ENCODE measurements at places on chromosomes 4 and X.

DNA sequence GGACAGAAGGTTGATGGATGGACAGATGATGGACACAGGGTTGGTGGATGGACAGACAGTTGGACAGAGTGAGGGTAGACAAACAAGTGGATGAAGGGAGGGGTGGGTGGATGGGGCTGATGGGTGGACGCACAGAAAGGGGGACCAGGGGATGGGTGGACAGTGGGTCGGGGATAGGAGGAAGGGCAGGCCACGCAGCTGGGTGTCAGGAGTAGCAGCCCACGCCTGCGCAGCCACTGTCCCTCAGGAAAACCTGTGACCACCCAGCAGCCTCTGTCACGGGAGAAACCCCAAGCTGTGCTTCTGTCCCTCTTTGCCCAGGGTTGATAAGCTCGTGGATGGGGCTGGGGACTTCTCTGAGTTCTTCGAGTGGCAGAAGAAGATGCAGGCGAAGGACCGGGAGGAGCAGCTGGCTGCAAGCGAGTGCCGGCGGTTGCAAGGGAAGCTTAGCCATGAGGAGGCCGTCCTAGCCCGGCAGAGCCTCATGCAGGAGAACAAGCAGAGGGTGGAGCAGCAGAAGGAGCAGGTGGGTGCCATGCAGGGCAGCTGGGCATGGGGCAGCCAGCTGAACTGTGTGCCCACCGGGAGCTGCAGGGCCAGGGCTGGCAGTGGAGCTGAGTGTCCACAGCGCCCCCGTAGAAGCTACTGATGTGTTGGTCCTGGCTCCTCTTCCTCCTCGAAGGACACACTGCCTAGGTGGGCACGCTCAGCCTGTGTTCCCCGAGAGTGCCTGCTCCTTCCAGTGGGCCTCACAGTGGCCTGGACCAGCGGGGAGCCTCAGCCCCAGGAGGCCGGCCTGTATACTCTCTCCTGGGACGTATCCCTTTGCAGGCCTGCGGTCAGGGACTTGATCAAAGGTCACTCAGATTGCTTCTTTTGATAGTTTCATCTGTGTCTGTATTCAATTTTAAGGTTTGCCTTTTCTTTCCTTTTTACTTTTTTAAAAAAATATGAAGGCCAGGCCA is 16.8 kb upstream of the RNF4 start:
- DNase-seq, result no peak

- no peak for DNase-seq
Observed at GRCh38 chr4:41734371-41734770, 14.2 kb downstream of the PHOX2B start.

DNA sequence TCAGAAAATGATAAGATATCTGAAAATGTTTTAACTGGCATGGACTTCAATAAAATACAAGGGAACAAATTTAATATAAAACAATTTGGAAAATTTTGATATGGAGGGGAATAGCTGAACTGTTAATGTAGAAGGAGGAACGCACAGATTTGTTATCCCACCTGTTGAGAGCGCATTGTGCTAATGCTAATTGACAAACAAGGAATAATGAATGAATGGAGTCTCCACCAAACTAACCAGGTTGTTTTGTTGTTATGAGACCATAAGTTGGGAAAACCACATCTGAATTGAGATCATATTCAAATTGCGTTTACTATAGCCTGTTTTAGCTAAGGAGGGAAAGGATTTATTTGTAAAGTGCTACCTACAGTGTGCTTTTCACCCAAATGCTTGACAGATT is 195.6 kb downstream of the ADGRL3 start:
- DNase-seq, result no peak

- DNase-seq, result no peak
Observed at GRCh38 chr4:185396724-185397385, at the start of gene ANKRD37. TSS of gene ANKRD37 (plus strand) at chr4:185396841. CDS start at chr4:185396924, 83 bp downstream.

DNA sequence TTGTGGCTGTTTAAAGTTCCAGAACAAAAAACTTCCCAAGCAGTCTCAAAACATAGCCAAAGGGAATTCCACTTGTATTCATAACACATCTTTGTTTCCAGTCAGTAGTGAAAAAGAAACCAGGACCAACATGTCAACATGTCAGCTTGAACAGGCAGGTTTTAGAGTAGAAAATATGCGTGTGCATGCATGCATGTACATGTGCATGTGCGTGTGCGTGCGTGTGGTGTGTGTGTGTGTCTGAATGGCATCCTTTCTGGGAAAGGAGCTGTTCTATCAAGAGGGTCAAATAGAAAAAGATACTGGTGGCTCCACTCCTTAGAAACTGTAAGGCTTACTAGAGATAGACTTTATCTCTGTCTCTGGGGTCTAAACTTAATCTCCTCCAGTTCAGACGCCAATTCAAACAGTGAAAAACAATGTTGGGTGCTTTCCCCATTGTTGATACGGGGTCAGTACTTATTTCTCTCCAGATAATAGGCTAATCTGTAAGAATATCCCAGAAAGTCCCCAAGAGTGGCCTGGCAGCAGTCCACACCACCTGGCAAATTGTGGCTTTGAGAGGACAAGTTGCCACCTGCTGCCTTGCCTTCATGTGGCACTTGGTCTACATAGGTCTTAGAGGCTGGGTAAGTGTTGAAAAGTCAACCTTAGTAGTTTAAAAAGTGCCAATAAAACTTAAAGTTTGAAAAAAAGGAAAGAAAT is 110.4 kb downstream of the SCD5 start:
- DNase-seq, result no peak

DNA sequence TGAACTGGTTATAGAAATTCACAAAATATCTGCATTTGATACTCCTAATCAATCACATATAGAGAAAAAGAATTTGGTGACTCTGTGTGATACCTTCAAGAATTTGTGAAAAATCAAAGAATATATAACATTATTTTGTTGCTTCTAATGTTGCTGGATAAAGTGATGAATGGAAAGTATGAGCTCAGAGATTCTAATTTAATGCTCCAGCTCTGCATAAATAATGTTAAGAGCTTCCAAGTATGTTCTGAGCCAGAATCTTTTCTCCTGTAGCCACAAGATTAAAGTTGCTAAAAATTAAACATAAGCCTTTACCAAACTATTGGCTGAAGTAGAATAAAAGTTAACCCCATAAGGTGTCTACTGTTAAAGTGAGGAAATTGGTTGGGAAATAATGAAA is 294.7 kb upstream of the CT83 start:
- DNase-seq, result no peak

GRCh38 chr4:139672732-139673131 is 7.1 kb downstream of the MGST2 start:
- no peak for DNase-seq

DNA sequence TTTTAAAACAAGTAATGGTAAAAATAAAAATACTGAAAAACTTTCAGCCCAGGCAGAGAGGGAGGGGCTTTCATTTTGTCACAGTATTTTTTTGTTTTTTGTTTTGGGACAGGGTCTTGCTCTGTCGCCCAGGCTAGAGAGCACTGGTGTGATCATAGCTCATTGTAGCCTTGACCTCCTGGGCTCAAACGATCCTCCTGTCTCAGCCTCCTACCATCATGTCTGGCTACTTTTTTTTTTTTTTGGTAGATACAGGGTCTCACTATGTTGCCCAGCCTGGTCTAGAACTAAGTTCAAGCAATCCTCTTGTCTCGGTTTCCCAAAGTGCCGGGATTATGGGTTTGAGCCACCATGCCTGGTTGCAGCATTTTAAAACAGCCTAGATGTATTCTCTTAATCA is 40.8 kb upstream of the FAT1 start:
- DNase-seq, result no peak

DNA sequence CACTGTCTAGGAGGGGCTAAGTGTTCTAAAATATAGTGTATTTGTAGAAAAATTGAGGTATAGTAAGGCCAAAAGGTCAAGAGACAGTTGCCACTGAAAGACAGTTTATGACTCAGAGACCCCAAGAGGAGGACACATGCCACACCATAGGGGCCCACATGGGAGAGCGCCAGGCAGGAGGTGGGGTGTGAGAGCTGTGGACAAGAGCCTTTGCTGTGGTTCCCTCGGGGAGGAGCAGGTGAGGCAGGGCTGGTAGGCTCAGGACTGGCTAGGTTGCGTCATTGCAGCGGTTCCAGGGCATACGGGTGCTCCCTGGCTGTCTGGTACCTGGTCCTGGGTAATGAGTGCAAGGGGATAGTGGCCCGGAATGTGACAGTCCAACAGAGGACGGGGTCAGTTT is 37.6 kb downstream of the CCNQ start:
- no peak for DNase-seq

GRCh38 chr4:145524552-145524951 is 42.9 kb downstream of the SMAD1 start:
- no peak for DNase-seq

- no peak for DNase-seq
Observed at GRCh38 chr4:155450676-155451075, 73.9 kb upstream of the MAP9 start.

DNA sequence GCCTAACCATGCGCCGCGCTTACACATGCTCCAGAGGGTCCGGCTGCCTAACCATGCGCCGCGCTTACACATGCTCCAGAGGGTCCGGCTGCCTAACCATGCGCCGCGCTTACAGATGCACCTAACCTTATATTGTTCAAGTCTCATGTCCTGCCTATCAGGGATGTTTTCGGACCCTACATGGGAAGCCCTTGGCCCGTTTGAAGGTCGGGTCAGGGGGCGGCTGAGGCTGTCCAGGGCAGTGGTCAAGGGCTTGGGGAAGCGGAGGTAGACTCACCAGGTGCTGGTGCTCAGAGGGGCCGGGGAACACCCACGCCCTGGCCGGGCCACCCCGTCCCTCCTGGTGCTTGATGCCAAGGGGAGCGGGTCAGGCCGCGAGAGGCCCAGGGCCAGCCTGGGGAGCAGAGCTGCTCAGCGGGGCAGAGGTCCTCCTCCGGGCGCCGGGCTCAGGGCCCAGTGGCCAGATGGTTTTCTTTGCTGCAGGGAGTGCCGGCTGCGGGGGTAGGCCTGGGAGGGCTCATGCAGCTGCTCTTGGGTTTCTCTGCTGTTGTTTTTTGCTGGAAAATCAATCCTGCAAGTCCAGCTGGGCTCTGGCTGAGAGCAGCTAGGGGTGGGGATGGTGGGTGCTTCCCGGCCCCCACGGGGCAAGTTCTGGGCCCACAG is 35.4 kb upstream of the SPON2 start:
- DNase-seq, result no peak

- no peak for DNase-seq
Observed at GRCh38 chrX:39983715-39984114, 114.0 kb downstream of the BCOR start.

DNA sequence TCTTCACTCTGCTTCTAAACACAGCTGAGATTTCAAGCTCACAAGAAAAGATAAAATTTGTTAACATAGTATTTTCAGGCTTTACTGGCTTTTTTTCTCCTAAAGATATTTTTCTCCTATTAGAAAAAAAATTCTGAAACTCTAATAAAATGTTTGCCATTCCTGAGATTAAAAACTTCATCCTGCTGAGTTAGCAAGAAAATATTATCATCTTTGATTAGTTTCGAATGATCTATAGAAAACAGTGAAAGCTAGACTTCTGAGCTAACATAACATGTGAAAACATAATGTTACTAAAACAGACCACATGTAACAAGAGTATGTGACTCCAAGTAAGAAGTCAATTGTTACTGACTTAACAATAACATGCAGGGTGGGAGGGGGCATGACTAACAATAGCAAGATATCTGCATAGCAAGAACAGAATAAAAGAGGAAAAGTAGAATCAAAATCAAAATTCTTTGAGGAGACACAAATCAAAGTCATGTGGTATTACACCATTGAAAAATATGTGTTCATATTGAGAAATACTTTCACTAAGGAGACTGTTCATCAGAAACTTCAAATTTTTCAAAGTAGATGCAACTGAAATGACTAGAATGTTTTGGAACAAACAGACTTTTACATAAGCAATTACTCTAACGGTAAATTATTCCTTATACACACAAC is 14.5 kb downstream of the TBCK start:
- DNase-seq, result no peak

DNA sequence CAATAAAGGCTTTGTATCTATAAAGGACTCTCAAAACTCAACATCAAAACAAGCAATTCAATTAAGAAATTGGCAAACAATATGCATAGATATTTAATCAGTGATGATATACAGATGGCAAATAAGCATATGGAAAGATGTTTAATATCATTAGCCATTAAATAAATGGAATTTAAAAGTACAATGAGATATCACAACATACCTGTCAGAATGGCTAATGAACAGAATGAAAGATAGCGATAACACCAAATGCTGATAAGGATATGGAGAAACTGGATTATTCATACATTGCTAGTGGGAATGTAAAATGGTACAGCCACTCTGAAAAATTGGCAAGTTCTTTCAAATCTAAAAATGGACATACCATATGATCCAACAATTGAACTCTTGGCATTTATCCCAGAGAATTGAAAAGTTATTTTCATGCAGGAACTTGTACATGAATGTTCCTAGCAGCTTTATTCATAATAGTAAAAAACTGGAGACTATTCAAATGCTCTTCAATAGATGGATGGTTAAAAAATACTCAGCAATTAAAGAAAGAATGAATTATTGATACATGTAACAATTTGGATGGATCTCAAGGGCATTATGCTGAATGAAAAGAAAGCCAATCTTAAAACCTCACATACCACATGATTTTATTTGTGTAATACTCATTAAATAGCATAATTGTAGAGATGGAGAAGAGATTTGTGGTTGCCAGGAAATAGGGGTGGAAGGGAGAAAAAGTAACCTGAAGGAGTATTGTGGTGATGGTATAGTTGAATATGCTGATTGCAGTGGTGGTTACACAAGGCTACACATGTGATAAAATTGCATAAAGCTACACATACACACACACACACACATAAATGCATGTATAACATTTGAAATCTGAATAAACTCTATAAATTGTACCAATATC is 45.9 kb upstream of the ALG13 start:
- no peak for DNase-seq

DNA sequence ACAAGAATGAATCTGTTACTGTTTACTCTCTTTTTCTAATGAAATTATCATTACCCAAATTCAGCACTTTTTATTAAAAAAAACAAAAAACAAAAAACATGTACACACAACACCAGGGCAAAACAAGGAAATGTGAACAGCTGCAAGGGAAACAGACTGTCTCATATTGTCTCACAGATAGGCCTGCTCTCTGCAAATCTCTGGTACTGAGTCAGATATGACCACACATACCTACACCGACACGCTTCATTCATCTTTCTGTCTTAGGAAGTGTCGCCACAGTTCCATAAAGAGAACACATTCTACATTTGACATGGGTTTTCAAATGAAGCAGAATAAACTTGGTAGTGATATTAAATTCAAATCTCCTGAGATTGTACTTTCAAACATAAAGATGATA is 92.2 kb upstream of the GPR34 start:
- no peak for DNase-seq

GRCh38 chrX:117429501-117429900 is 687.1 kb downstream of the KLHL13 start:
- no peak for DNase-seq

GRCh38 chr4:123520325-123520724 is 123.7 kb downstream of the SPRY1 start:
- DNase-seq, result no peak

GRCh38 chr4:82352825-82353366 is 20.9 kb downstream of the HNRNPD start:
- DNase-seq, result no peak

GRCh38 chr4:108263057-108263456 is 94.3 kb upstream of the LEF1 start:
- DNase-seq, result no peak

GRCh38 chr4:181692965-181693364 is 550.2 kb upstream of the TENM3 start:
- no peak for DNase-seq

Measured in activated CD4-positive, alpha-beta T cell treated with anti-CD3 and anti-CD28 coated beads, Interleukin-2, amount 10 ng/mL, durations not matched to agents 7 days and 5 days (primary cell).